Stimulated activated CD4-positive, alpha-beta T cell treated with anti-CD3 and anti-CD28 coated beads, Interleukin-1b, Interleukin-23, amount 100 ng/mL, for 1 hour (primary cell): ENCODE measurements at places on chromosomes 16 and 17.

GRCh38 chr16:89949121-89949742, 677 bp downstream of the DEF8 start:
- no peak for DNase-seq

DNA sequence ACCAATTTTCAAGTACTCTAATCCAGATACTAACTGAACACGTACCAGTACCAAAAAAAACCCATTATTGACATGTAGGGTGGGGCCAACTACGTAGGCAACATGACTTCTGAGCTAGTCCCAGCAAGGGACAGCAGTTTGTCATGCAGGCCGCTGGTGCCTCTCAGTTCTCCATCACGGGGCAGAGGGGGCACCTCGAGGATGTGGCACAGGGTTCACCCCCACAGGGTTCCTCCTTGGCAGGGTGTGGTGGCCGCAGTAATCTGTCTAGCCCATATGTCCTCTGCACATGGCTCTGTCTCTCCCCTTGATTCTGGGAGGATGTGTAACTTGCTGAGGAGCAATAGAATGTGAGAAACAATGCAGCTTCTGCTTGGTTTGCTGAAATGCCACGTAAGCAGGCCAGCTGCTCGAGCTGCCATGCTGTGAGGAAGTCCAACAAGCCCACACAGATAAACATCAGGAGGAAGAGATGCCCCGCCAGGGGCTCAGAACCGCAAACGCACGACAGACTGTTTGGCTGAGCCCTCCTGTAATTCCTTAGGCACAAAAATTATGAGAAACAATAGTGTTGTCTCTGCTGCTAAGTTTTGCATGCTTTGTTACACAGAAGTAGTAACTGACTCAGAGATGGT, 62.4 kb downstream of the NT5M start:
- no peak for DNase-seq

DNA sequence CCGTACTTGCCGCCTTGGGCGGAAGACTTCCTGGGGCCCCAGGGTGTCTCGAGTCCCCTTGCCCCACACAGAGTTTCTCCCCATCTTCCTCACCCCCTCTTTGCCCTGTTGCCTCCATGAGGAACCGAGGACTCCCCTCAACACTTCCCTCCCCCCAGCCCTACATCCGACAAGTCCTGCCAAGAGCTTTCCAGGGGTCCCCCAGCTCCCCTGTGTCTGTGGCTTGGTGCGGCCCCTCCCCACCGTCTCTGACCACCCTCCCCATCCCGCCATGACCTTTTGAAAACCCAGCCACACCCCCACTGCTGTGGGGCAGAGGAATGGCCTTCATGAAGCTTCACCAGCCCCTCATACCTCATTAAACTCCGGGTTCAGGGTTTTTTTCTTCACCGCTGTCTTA, 11.4 kb downstream of the SCGB1C2 start:
- no peak for DNase-seq

DNA sequence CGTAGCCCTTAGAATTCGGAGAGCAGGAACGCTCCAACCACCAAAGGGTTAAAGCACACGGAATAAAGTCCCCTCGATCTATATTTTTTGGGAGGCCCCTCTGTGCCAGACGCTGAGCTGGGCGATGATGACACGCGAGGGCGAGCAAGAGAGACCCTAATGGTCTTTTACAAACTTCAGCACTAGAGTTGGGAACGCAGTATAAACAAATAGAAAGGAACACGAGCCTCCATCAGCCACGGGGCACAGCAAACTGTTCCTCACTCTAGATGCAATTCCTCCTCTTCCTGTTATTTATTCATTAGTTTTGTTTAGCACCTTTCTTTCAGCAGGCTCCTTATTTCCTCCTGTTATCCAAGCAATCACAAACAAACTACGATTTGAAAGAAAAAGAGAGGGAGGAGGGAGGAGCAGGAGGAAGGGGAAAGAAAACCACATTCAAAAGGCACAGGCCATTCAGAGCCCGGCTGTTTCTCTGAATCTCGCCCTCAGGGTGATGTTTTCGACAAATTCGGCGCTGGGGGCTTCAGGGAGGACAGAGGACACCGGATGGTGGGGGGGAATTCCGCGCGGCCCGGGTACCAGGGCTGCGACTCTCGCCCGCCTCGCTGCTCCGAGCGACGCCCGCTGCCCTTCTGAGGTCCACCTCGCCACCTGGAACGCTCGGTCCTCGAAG, 1.6 kb downstream of the TOX3 start:
- no peak for DNase-seq

DNA sequence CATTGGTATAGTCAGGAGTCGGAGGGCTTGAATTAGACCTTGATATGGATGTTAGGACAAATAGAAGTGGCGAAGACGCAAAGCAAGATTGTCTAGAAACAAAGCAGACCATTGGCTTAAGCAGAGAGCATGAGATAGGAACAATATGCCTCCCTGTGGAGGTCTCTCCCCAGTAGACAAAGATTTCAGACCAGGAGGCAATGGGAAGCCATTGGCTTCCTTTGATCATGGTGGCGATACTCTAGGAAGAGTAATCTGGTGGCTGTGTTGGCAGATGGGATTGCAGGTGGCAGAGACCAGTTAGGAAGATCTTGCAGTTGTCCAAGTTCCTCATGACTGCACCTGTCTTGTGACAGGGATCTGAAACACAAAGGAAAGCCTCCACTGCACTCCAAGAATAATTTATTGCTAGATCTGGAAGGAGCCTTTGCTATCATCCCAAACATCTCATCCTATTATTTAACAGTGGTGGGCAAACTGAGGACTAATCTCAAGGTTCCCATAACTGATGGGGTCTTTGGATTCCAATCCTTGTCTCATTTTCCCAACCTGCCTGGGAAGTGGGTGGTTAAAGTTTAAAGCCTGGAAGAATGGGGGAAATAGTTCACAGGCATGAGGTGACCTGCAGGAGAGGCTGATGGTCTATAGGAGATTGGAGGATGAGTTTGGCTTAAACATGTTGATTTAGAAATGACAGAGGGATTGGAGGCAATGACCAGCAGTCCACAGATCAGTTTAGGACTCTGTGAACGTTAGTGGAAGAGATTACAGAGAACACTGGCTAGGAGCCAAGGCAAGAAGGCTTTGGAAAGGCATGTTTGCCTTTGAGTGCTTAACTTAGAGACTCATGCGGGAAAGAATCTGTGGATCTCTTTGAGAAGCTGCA, 37.0 kb downstream of the HLF start:
- no peak for DNase-seq

DNA sequence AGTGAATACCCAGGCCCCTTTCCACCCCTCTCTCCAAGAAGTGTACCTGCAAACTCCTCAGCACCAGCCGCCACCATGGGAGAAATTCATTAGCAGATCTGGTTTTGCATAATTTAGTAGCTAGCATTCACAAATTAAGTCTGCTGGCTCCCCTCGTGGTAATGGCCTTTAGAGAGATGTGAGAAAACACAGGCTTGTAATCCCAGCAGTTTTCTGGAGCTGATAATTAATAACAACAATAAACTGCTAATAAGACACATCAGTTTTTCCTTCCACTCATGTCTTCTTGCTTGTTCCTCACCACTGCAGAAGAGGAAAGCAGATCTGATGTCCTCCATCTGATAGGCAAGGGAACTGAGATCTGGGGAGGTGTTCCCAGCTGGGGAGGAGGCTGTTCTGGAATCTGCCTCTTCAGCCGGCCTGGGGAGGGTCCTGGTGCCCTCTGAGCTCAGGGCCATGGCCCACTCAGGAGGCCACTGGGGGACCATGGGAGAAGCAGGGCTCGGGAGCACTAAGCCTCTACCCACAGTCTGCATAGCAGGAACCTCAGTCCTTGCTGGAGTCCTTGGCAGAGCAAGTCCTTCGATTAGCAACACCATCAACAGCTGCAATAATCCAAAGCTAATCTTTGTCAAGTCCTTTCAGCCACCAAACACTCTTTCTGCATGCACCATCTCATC, 74.2 kb upstream of the DNAJA2 start:
- no peak for DNase-seq

DNA sequence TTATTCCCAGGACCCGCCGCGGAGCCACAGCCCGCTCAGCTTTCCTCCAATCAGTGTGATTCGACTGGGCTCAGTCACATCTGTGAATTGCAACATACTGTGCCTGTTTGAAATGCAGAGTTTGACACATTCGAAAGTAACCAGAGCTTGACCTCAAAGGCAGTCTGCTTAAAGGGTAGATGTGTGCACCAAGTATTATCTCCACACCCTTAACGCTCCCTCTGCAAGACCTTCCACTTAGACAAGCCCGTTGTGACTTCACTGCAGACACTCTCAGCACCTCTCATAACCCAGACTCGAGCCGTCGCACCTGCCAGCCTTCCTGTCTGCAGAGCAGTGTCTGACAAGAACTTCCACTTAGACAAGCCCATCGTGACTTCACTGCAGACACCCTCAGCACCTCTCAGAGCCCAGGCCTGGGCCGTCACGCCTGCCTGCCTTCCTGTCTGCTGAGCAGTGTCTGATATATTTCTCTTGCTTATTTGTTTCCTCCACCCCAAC, 3.7 kb downstream of the KLHDC4 start:
- no peak for DNase-seq

DNA sequence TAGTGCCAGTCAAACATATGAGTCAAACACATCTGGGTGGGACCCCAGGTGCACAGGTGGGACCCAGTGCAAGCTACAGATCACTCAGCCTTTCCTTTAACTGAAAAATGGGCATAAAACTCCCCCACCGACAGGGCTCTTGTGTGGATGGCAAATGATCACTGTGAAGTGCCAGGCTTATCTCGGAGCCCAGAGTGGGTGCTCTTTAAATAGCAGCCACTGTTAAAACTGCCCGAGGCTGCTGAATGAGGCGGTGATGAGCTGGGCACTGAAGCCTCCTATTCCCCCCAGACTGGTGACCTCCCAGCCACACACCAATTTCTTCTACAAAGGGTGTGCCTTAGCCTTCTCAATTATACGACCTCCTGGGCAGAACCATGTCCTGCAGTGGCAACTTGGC, 433.8 kb downstream of the SLC39A11 start:
- no peak for DNase-seq

- DNase-seq = no peak
Measured at GRCh38 chr17:67362173-67362572, 4.2 kb downstream of the PSMD12 start.

- DNase-seq = no peak
Measured at GRCh38 chr17:17568772-17569195, 22.7 kb downstream of the PEMT start.

GRCh38 chr16:23699100-23699499, 13.9 kb downstream of the ERN2 start:
- no peak for DNase-seq

- DNase-seq = no peak
Measured at GRCh38 chr17:42275527-42276358, 448 bp downstream of the STAT5B start.

DNA sequence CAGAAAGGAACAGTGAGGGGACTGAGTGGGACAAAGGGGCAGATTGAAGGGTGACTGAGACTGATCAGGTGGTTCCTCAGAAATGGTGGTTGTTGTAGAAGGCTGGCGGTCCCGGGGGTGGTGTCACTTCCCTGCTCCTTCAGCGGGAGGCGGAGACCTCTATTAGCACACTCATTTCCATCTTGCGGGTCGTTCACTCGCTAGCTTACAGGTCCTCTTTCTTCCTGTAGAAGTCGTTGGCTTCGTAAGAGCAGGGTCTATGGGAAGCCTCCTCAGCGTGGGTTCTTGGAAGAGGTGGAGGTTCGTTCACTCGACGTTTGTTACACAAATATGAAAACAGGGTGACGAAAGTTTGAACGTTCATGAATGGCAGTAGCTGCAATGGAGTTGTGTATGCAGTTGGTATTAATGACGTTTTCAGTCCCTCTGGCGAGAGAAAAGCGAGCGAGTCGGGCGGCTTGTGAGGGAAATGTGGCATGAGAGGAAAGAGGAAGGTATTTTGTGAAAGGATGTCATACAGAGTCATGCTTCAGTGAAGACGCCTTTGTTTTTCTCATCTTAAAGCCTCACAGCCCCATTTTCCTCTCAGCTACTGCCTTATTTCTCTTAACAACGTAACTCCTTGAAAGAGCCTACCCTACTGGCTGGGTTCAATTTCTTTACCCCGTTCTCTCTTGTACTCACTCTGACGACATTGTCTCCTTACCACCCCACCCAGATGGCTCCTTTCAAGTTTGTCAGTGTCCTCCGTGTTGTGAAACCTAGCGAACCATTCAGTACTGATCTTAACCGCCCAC, 667 bp downstream of the EFCAB13 start:
- DNase-seq = no peak

GRCh38 chr17:32157225-32157624, 14.9 kb downstream of the RHOT1 start:
- DNase-seq = no peak

GRCh38 chr17:29749045-29749825, 126.5 kb upstream of the CORO6 start:
- DNase-seq = no peak

DNA sequence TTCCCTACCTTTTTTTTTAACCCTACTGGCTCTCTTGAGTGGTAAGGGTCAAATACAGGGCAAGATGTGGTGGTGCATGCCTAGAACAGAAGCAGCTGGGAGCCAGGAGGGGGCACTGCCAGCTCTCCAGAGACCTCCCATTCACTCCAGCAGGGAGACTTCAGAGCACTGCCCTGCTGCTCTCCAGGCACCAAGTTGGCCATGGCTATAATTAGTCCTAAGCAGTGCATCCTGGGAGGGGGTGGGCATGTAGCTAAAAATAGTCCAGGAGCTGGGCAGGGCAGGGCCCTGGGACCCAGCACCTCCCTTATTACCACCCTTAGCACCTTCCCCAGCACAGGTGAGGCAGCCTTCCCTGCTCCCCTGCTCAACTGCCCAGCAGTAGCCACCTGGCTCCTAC, 3.5 kb downstream of the CORO6 start:
- DNase-seq = no peak

DNA sequence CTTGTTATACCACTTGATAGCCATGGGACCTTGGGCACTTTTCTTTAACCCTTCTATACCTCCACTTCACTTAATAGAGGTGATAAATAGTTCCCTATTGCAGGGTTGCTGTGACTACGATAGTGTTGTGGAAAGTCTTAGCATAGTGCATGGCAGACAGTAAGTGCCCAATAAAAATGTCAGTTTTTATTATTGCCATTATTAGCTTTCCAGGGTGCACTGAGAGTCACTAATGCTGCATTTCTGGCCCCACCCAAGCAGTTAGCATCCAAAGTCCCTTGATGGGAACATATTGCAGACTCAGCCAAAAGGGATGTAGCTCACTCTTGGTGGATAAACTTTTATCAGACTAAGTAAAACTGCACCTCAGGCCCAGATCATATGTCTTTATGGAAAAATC, 41.5 kb upstream of the TEKT3 start:
- DNase-seq = no peak

DNA sequence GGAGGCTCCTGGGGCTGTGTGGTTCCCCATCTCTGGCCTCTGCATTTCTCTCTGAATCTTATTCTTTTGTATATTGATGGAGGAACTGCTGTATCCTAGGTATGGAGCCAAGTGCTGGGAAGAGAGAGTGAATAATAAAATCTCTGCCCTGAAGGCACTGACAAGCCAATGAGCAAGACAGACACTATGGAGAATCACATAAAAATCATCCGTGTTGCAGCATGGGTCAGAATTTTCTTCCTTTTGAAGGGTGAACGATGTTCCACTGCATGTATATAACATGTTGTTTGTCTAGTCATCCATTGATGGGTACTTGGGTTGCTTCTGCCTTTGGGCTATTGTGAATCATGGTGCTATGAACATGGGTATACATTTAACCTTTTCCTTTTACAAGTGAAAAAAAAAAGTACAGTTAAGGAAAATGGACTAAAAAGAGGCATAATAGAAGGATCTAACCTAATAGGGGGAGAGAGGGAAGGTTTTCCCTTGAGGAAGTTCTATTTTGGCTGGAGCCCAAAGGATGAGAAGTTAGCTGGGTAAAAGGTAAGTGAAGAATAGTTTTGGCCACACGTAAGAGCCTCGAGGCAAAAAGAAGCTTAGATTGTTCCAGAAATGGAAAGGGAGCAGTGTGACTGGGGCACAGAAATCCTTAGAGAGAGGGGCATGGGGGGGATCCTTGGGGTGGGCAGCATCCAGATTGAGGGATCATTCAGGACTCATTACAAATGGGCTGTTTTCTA, 32.3 kb upstream of the GNA13 start:
- no peak for DNase-seq
